ENCODE measurements at places on chromosomes 13 and 19.

- DNase-seq: no peak
These were observed 21.8 kb downstream of the ARRDC2 start for GRCh38 chr19:18029617-18030338.

DNA sequence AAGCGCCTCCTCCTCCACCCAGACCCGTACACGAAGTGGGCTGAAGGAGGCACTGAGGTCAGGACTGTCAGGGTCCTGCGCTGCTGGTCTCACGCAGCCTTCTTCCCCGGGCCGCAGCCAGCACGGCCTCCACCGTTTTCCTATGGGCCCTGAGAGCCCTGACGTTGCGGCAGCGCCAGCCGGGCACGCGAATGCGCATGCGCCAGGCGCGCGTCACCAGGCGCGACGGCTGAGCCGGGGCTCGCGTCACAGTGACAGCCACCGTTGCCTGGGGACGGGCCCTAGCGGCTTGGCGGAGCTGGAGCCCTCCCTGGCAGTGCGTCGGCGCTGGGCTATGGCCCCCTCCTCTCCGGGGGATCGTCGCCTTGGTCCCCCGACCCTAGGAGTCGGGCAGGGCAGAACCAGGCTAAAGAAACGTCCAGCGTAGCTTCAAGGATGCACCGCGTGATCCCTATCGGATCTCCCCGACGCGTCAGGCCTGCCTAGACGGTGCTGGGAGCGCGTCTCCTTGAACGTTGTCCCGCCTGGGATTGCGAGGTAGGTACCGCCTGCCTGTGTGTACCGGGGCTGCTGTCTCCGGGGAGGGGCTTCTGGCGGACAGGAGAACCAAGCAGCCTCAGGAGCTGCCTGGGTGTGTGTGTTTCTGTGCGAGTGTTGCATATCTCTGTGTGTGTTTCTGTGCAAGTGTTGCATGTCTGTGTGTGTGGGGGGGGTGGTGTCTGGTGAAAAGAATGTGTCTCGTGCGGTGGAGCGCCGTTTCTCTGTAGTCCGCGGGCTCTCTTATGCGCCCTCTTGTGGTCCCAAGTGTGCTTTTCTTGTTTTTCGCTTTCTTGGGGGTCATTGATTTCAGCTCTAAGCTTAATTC is 43.2 kb downstream of the ZNF571 start:
- DNase-seq: peak; percentile 52

DNA sequence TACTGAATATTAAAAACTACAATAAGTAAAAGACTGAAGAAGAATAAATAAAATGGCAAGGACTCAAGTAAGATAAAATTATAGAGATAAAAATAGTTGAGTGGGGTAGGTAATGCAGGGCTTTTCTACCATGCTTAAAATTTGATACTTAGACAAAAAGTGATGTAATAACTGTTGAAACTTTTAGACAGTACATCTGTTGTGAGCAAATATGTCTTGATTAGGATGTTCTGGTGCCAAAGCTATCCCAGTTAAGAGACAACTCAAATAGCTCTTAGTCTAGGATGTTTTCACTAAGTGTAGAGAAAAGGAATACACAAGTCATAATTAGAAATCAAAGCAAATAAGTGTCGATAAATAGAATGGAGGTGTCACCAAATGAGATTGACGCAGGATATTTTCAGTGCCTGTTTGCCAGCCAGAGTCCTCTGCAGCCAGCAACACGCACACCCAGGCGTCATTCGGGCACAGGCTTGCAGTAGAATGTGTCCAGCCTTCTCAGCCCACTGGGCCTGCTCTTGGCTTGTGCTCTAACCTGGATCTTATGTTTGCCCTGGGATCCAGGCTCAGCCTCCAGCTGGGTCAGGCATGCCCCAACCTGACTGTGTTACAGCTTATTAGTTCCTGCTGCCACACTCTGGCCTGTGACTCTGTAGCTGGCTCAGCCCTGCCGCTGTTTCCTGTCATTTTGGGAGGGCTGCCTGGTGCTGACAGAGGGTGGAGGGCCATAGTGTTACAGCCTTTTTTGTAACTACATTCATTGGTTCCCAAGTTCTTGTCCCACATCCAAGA is 766.2 kb downstream of the PCDH17 start:
- DNase-seq: no peak

DNA sequence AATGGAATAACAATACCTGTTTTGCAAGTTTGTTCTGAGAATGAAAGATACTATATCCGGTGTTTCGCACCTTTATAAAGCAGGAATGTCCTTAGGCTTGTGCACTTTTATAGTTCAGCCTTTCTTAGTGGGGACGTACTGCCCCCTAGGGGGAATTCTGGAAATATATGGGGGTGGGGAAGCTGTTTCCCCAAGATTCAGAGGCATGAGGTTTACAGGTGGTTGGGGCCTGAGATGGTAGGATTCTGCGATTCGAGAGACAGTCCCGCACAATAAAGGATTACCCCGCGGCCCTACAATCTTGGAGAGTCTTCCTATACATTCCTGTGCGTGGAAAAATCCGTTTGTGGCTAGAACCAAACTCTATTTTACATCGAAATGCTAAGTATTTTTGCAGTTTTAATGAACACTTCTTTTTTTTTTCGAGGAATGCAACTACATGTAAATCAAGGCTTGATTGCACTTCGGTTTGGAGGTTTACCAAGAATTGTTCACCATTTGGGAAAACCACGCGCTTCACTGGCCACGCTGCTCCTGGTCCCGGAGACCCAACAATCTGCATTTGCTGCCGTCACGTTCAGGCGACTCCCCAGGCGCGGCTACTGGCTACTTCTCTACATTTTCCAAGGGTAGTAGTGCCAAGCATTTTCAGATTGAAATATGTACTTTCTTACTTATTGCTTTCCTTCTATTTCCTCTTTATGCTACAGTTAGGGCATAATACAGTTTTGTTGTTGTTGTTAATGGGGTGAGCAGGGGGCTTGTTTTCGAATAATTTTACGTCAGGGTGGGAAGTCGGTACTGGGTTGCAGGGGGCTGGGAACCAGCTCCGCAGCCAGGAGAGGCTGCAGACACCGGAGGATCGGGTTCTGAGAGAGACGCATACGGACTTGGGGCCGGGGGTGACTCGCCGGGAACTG is 830 bp downstream of the NEK5 start:
- DNase-seq: peak; percentile 10

- no peak for DNase-seq
These were observed 634.3 kb upstream of the PCDH20 start for GRCh38 chr13:62049992-62050391.

- DNase-seq: peak; percentile 24
These were observed 5.9 kb upstream of the EHD2 start for GRCh38 chr19:47707135-47707925.

- peak; percentile 86 for DNase-seq
These were observed at the start of gene UPF3A for GRCh38 chr13:114281351-114282040. Gene UPF3A (plus strand): TSS chr13:114281601. CDS start chr13:114281640, 39 bp downstream.
